ENCODE measurements at places on chromosomes 11 and 22. TPM values are rescaled to one million over a fixed set of nuclear protein-coding genes. Genes with fewer than 3 reads are reported as not detected.

Gene FAM83F
- 2.4 TPM for total RNA-seq

DNA sequence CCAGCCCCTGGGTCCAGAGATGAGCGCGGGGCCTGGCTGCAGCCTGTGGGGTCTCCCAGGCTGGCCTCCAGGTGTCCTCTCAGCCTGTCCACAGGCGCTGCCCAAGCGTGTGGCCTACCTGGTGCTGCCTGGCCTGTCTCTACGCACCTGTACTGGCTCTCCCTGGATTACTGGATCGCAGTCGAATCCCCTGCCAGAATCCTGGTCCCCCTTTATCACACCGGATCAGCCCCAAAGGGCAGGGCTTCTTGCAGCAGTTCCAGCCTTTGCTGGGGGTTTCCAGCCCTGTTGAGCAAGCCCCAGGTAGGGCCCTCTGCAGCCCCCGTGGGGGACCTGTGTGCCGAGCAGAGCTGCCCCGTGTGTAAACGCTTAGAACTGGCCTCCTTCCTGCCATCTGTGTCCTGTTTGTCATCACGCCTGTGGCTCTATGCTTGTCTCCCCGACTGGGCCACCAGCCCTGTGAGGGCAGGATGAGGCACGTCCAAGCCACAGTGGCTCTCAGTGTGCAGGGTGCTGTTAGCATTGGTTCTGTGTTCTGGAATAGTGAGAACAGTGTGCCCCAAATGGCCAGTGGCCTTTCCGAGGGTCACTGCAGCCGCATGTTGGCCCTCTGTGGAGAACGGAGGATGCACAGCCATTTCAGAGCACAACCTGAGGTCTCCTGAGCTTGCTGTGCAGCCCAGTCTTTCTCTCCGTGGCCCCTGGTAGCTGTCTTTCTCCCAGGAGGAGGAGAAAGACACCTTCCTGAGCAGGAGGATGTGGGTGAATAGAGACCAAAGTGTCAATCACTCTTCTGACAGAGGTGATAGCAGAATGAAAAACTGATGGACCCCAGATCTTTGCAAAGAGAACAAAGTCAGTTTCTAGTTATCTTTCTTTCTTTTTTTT is 13.9 kb upstream of the TXNRD2 start:
- H3K27me3 ChIP-seq, result no peaks in the 10 kb centered on the region
- H3K36me3 ChIP-seq, result no peaks in the 10 kb centered on the region
- H3K4me3 ChIP-seq, result no peak overlapping the region
- no peak for DNase-seq
- H3K27ac ChIP-seq, result no peak overlapping the region

- no peaks in the 10 kb centered on the region for H3K27me3 ChIP-seq
- H3K36me3 ChIP-seq, result no peaks in the 10 kb centered on the region
- no peak overlapping the region for H3K27ac ChIP-seq
- DNase-seq, result peak; percentile 12
- no peak overlapping the region for H3K4me3 ChIP-seq
Observed at GRCh38 chr11:108871152-108871551, 206.3 kb downstream of the DDX10 start.

- H3K27me3 ChIP-seq, result no peaks in the 10 kb centered on the region
- no peaks in the 10 kb centered on the region for H3K36me3 ChIP-seq
- no peak overlapping the region for H3K27ac ChIP-seq
- H3K4me1 ChIP-seq, result no peaks in the 10 kb centered on the region
- H3K4me3 ChIP-seq, result no peak overlapping the region
- no peak for DNase-seq
Observed at GRCh38 chr22:36397131-36398093, 9.6 kb upstream of the MYH9 start.

GRCh38 chr22:23713696-23714595 is 23.1 kb downstream of the RGL4 start:
- no peaks in the 10 kb centered on the region for H3K27me3 ChIP-seq
- H3K27ac ChIP-seq, result no peak overlapping the region
- no peak for DNase-seq
- H3K36me3 ChIP-seq, result no peaks in the 10 kb centered on the region

DNA sequence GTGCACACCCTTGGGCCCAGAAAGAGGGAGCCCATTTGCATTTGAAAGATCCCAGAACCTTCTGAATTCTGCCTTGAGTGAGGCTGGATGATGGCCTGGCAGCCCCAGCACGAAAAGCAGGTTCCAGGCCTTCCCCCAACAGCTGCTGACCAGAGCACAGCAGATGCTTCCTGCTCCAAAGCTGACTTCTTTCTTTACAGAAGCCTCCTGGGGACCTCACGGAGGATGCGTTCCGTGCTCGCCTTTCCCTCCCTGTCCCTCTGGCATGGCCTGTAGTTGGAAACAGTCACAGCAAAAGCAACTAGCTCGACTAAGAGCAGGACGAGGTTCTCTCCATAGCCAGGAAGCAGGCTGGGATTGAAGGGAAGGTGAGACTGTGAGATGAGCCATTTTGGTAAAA is 107.7 kb upstream of the B3GAT1 start:
- no peak overlapping the region for H3K4me3 ChIP-seq
- H3K36me3 ChIP-seq, result no peaks in the 10 kb centered on the region
- H3K4me1 ChIP-seq, result no peaks in the 10 kb centered on the region
- no peaks in the 10 kb centered on the region for H3K27me3 ChIP-seq
- no peak overlapping the region for H3K27ac ChIP-seq

GRCh38 chr22:46287873-46288751 is 8.6 kb upstream of the GTSE1 start:
- no peaks in the 10 kb centered on the region for H3K27me3 ChIP-seq
- H3K27ac ChIP-seq, result no peak overlapping the region
- DNase-seq, result no peak
- no peak overlapping the region for H3K4me3 ChIP-seq
- H3K4me1 ChIP-seq, result no peaks in the 10 kb centered on the region

Gene MS4A1
- total RNA-seq, result 0.27 TPM

Gene NCR3LG1
- total RNA-seq, result 4.5 TPM

Gene ACR
- not detected for total RNA-seq

Gene MS4A3
- total RNA-seq, result not detected

DNA sequence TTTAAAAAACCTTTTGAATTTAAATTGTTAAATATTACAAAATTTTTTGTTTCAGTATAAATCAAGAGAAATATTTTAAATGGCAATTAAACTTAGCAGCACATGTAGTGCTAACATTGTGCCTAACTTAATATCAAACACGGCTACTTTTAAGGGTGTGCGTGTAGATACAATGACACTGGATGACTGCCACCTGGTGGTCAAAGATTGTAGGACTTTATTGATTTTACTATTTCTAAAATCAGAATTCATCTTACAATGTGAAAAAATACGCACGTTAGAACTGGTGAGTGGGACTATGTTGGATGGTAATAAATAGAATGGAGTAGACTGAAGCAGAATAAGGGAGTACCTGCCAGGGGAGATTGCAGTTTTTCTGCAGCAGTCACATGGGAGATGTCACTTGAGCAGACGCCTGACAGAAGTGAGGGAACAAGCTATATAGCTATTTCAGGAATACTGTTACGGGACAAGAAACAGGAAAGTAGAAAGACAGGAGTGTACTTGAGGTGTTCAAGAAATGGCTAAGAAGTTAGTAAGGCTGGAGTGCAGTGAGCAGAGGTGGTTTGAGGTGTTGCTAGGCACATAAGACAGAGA is 52.9 kb downstream of the UVRAG start:
- no peak for DNase-seq
- H3K36me3 ChIP-seq, result no peaks in the 10 kb centered on the region
- H3K4me1 ChIP-seq, result no peaks in the 10 kb centered on the region
- H3K27ac ChIP-seq, result no peak overlapping the region
- no peak overlapping the region for H3K4me3 ChIP-seq

DNA sequence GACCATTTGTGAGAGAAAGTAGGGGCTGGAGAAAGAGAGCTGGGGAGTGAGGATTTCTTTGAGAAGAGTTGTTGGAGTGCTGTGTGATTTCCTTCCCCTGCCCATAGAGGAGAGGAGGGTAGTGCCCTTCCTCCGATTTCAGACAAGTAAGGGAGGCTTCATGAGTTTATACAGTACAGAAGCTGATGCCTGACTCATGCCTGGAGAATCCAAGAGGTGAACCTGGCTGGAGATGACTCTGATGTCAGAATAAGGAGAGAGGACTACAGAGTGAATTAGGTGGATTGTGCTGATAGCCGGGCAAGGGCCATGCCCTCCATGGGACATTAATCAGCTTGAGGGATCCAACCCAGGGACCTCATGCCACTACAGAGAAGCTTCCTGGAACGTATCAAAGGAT is 91.6 kb downstream of the FAR1 start:
- H3K4me1 ChIP-seq, result no peaks in the 10 kb centered on the region
- H3K4me3 ChIP-seq, result no peak overlapping the region
- no peak overlapping the region for H3K27ac ChIP-seq
- H3K27me3 ChIP-seq, result no peaks in the 10 kb centered on the region
- DNase-seq, result no peak

- no peak overlapping the region for H3K27ac ChIP-seq
- H3K27me3 ChIP-seq, result no peaks in the 10 kb centered on the region
- no peak for DNase-seq
- H3K4me1 ChIP-seq, result peaks cover 2% of the 10 kb centered on the region
- no peaks in the 10 kb centered on the region for H3K36me3 ChIP-seq
Observed at GRCh38 chr22:32205974-32206773, 1.3 kb upstream of the RFPL2 start.

DNA sequence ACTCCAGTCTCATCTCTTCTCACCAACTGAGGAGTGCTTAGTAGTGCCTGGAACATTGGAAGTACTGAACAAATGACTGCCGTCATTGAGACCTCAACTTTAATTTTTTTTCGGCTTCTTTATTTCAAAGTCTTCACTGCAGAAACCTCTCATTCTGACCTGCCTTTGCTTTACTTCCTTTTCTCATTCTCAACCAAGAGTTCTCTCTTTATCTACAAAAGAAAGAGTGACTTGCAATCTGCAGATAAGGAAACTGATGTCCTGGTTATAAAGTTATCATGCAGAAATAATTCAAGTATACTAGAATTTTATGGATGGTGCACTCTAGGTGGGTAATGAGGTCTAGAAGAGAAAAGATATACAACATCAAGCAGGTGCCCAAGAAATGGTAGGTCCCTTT is 1.2 kb upstream of the EED start:
- H3K4me1 ChIP-seq, result no peaks in the 10 kb centered on the region
- H3K27me3 ChIP-seq, result no peaks in the 10 kb centered on the region
- no peak overlapping the region for H3K4me3 ChIP-seq

DNA sequence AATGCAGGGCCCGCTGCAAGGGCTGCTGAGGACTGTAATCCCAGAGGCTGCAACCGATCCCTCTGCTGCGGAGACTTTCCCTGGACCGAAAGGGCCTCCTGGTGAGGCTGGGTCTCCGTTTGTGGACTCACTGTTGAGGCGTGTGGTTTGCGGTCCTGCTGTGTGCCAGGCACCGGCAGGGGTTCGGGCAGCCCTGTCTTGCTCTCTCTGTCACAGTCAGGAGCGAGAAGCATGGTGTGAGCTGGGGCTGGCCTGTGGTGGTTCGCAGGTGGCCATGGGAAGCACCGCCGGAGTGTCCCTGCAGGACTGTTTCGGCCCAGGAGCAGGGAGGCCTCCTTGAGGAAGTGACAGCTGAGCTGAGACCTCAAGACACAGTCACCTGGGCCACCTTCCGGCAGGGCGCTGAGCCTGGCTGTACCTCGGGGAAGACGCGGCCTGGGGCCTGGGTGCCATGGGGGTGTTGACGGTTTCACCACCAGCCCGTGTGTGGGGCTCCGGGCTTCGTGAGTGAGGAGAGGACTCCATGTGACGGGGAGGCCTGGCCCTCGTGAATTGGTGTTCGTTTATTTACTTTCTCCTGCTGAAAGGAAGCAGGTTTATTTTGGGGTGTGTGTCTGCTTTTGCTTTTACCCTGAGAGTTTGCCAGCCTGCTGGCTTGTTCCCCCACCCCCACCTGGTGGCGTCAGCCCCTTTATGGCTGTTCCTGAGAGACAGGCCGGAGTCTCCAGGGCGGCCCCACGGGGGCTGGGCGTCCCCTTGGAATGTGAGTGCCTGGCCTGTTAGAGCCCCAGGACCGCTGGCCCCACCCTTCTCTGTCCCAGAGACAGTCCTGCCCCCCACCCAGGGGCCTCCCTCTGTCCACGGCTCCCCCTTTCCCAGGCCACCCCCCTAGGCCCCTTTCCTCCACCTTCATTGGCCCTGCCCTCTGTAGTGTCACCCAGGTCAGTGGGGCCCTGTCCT is 122.5 kb downstream of the KCNQ1OT1 start:
- peak; percentile 14 for DNase-seq
- no peak overlapping the region for H3K4me3 ChIP-seq
- peaks cover 1% of the 10 kb centered on the region for H3K4me1 ChIP-seq
- H3K27ac ChIP-seq, result no peak overlapping the region

Gene CRYBB3
- 0.30 TPM for total RNA-seq

Gene MSANTD4
- total RNA-seq, result 19.8 TPM

GRCh38 chr11:19766206-19766605 is 53.6 kb downstream of the NAV2 start:
- no peak overlapping the region for H3K4me3 ChIP-seq
- H3K36me3 ChIP-seq, result no peaks in the 10 kb centered on the region
- H3K27me3 ChIP-seq, result no peaks in the 10 kb centered on the region

DNA sequence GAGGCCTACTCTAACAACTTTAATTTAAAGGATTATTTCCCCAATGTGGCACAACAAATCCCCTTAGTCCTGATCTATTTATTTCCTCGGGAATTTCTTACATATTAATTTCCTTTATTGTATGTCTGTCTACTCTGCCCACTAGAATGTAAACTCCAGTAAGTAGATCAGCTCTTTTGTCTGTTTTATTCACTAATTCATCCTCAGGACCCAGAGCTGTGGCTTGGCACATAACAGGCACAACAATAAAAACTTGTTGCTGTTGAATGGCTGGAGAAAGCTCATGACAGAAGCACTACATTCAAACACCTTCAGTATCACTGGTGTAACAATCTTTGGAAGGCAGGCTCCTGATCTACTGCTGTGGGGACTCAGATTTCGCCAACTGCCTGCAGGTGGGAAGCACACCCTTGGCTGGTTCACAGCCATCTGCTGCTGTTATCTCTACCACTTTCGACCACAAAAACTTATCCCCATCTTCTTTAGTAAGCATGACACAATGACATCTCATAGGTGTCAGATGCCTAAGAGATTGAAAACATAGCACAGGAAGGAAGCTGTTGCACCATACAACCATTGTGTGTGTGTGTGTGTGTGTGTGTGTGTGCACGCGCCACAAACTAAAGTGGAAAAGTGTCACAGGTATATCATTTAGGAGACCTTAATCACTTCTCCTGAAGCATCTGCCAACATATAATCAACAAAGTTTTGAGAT is 11.9 kb downstream of the HIRA start:
- H3K4me1 ChIP-seq, result no peaks in the 10 kb centered on the region
- H3K36me3 ChIP-seq, result no peaks in the 10 kb centered on the region
- H3K4me3 ChIP-seq, result no peak overlapping the region
- H3K27ac ChIP-seq, result no peak overlapping the region
- no peak for DNase-seq

Gene MS4A7
- 5.9 TPM for total RNA-seq

GRCh38 chr11:16217631-16218030 is 138.7 kb downstream of the SOX6 start:
- H3K27me3 ChIP-seq, result no peaks in the 10 kb centered on the region
- H3K4me1 ChIP-seq, result no peaks in the 10 kb centered on the region
- H3K4me3 ChIP-seq, result no peak overlapping the region
- H3K27ac ChIP-seq, result no peak overlapping the region
- DNase-seq, result no peak
